SHP77 treated with DMSO at 0.1 percent for 48 hours (cell line): ENCODE measurements at places on chromosomes 5 and 9.

GRCh38 chr5:10695759-10696543 is 65.1 kb downstream of the DAP start:
- no peak for DNase-seq

DNA sequence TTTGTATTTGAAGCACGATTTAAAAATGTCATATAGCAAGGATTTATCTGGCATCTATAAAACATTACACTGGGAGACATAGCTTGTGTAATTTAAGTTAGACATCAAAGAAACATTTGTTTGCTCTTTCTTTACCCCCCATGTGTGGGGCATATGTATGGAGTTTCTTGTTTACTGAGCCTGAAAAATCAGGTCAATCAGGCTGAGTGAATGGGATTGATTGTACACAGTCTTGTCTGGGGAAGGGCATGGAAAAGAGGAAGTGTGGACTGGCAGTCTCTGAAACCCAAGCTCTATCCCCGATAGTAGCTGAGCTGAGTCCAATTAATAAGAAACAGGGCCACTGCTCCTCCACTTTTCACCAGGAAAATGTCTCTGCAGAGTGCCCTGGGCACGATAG is 49.4 kb downstream of the SLC46A2 start:
- no peak for DNase-seq

DNA sequence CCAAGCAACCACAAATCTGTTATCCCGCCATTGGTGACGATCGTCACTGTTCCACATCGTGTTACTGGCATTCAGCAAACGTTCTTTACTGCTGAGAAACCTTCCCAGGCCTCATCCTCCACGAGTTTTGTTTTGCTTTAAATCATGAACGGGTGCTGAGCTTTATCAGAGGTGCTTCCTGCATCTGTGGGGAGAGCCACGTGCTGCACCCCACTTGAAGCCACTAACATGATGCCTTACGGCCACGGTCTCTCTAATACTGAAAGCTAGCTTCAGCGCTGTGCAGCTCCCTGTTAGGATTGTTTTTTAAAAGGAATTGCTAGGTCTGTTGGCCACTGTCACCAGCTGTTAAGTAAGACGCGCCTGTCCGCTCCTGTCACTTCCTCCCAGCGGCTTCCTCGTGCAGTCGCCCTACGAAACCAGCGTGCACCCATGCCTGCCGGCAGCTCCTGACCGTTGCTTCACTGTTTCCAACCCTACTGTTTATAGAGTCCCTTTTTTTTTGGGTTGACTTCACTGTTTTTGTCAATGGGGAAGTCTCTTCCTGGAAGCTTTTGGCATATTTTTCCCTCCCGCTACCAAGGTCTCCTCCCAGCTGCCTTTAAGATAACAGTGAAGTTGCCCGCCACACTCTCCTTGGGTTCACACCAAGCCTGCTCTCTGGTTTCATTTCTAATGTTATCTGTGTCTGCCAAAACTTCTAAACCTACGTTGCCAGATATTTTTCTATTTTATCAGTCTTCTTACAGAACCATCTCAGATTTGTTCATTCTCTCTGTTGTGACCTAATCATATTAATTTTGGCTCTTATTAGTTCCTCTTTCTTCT is 20.3 kb downstream of the LPCAT1 start:
- no peak for DNase-seq

DNA sequence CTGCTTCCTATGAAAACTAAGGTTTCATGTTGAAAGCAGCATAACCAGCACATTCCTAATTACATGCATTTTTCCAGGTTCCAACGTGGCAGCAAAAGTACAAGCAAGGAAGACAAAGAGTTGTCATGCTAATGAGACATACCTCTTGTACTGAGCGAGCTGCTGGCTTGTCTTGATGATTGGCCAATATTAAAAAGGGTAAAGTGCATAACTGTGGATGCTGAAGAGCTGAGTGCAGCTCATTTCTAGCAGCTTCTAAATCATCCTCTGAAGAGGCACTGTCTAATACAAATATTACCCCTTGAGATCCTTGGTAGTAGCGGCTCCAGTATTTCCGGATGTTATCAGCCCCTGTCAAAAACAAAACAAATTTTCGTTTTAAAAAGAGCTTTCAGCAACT is 197.3 kb downstream of the ARL15 start:
- DNase-seq = no peak

GRCh38 chr5:40442346-40442745 is 237.4 kb upstream of the PTGER4 start:
- DNase-seq = no peak

- DNase-seq = no peak
Observed at GRCh38 chr5:157295247-157295646, 29.3 kb downstream of the CYFIP2 start.

DNA sequence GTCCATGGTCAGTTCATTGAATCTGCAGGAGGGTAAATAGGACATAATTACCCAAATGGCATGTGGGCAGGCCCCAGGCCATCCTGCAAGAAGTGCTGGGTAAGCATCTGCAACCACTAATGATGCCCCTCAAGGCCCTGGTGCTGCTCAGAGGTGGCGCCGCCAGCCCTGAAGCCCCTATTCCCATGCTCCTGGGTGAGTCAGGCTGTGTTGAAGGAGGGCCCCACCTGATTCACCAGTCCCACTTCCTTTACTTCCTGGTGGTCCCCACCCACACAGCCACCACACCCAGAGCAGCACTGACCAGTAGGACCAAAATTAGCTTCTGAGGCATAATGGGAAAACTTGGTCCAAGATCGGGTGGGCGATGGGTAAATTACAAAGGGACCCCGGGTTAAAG is 120.4 kb upstream of the SPRY4 start:
- DNase-seq = no peak

GRCh38 chr5:153676406-153676805 is 185.9 kb downstream of the GRIA1 start:
- no peak for DNase-seq
